ENCODE measurements at places on chromosomes 11 and 22.

DNA sequence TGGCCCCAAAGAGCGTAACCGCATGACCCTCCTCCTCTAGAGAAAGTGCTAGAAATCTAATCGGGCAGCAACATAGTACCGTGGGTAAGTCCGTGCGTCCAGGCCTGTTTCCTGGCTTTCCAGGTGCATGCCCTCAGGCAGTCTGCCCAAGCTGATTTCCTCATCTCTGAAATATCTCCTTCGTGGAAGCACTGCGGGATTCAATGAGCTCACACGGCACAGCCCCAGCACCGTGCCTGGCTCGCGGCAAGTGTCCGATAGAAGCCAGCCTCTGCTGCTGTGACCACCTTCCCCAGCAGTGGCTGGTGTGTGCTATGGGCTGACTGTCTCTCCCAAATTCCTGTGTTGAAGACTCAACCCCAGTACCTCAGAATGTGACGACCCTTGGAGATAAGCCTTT, 20.7 kb downstream of the RPUSD4 start:
- DNase-seq: no peak

- DNase-seq: no peak
Measured at GRCh38 chr22:43734370-43735150, 77.5 kb downstream of the EFCAB6 start.

- no peak for DNase-seq
Measured at GRCh38 chr11:120674542-120674941, 163.0 kb downstream of the GRIK4 start.

GRCh38 chr11:128291007-128291406, 296.4 kb downstream of the ETS1 start:
- DNase-seq: no peak

DNA sequence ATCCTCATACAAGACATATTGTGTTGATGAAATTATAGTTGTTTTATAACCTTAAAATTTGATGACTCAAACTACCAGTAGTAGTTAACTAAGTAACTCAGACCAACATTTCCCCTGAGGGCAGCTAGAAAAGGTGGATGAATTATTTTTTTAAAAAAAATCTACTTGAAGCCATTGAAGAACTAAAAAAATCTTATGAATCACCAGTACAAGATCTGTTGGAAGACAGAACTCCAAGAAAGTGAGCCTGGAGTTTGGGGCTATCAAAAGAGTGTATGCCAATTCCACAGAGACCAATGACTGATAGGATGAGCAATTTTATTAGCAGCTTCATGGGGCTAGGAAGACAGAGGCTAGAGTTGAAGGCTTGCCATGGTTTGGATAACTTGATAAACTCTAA, 72.4 kb downstream of the CYP2R1 start:
- DNase-seq: no peak

- no peak for DNase-seq
Measured at GRCh38 chr11:12411806-12412727, 34.7 kb downstream of the PARVA start.

GRCh38 chr11:827897-828192, at the start of gene CRACR2B:
TSS of gene CRACR2B (plus strand) at chr11:827919. CDS start at chr11:828608, 689 bp downstream.
- DNase-seq: no peak

GRCh38 chr22:24681236-24681635, 78.2 kb downstream of the GGT1 start:
- DNase-seq: no peak

DNA sequence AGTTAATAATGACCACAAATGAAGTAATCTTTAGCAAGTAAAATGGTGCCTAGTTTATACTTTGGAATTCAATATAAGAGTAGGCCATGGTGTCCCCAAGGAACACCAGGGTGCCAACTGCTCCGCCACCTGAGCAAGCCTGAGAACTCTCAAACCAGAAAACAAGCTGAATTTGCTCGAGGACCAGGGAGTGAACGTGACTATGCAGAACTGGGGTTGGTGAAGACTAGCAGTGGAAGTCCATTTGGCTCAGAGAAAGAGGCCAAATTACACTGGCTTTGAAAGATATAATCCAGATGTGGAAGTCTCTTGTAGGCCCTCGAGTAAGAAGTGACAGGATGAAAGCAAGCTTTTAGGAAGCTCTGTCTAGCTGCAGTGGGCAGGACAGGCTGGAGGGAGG, 8.7 kb upstream of the SMIM35 start:
- DNase-seq: no peak

DNA sequence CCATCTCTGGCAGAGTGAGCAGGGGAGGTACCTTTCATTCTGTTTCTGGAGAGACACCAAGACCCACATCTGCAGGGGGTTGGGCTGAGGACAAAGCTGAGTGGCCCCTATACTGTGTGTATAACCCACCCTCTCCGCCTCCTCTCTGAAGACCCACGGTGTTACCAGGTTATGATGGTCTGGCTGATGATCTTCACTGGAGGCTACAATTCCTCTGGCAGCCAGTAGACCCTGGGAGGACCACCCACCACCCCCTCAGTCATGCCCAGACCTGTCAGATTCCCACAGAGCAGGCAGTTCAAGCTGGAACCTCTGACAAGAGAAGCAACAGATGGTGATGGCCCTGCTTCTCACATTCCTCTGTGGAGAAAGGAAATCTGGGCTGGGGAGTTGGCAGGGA, 11.4 kb upstream of the KCNJ1 start:
- DNase-seq: no peak

Measured in CD4-positive, alpha-beta T cell treated with Interleukin-4 for 1 hour (primary cell).